ENCODE measurements at places on chromosomes 4 and X. TPM values are rescaled to one million over a fixed set of nuclear protein-coding genes. Genes with fewer than 3 reads are reported as not detected.

DNA sequence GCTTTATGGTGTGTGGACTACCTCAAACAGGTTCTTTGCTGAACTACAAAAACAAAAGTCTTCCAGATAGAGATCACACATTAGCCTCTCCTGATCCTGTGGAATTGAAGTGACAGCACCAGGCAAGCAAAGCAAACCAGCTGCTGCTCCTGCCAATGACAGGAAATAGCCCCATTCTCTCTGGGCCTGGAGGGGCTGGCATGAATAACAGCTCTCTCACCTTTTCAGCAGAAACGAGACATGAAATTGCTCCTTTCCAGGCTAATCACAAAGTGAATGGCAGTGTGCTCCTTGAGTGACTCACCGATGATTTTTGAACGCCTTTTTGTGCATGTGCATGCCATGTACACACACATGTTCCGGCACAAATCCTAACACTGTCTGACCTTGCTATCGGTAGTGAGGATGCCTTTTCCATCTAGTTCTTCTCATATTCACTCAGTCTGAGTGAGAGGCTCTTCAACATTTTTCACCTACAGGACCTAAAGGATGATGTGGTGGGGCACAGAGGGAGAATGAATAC lies 24.4 kb downstream of the MFAP3L start:
- H3K36me3 ChIP-seq: no peaks in the 10 kb centered on the region
- DNase-seq: no peak
- H3K27ac ChIP-seq: no peak overlapping the region
- H3K4me3 ChIP-seq: no peak overlapping the region
- H3K4me1 ChIP-seq: no peaks in the 10 kb centered on the region
- no peaks in the 10 kb centered on the region for H3K27me3 ChIP-seq

DNA sequence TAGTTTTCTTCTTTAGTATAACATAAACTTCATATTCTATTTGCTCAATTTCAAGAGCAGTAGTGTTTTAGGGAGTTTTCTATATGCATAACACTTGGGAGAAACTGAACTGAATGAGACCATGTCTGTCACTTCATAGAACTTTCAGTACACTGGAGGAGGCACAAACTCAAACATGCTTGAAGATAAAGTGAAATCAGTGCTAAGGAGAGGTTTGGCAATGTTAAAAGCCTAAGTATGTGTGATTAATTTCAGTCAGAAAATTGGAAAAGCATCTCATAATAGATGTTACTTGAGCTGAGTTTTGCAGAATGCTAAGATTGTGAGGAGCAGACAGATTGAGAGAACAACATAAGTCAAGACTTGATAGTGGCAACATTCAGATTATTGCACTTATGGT lies 411.2 kb upstream of the HS3ST1 start:
- no peaks in the 10 kb centered on the region for H3K27me3 ChIP-seq
- no peaks in the 10 kb centered on the region for H3K4me1 ChIP-seq
- H3K27ac ChIP-seq: no peak overlapping the region

DNA sequence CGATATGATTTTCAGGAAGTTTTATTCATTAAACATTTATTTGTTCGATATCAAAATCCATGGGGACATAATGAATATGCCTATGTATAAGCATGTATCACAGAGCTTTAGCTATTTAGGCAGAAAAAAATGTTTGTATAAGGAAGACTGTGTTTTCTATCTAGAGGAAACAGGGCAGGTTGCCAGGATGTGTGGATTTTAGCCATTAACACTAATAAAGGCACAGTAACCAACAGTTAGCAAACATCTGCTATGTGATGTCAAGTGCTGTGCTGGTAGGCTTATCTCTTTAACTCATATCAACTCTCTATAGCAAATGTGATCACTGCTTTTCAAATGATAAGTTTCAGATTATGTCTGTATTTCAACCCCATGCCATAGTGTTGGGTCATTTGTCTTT lies 708.9 kb upstream of the HS3ST1 start:
- no peak overlapping the region for H3K4me3 ChIP-seq
- no peak overlapping the region for H3K27ac ChIP-seq
- H3K36me3 ChIP-seq: no peaks in the 10 kb centered on the region
- H3K4me1 ChIP-seq: no peaks in the 10 kb centered on the region

The F8A2 gene
- total RNA-seq: not detected

DNA sequence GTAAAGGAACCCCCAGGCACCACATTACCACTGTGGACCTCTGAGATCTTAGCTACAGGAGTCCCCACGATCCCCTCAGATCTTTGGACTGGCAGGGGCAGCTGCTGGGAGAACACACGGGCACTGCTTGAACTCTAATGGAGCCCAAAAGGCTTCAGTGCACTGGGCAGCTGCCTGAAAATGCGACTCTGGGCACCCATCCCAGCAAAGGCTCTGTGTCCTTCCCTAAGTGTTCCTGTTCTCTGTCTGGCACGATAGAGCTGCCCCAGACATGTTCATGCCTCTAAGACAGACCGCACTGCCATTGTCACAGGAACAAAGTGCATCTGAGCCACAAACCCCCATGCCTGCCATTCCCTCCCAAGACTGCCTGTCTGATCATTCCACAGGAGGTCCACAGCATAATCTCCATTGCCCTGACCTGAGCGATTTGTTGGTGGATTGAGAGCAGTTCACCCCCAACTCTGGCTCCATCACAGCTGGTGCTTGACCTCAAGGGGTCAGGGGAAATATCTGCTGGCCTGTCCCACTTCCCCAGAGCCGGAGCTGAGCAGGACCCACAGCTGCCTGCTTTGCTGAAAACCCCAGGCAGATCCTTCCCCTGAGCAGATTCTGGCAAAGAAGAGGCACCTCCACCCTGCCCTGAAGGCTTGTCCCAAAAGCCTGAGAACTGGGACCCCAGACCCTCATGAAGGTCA lies 436.0 kb upstream of the INTU start:
- no peak overlapping the region for H3K4me3 ChIP-seq
- no peaks in the 10 kb centered on the region for H3K27me3 ChIP-seq
- no peaks in the 10 kb centered on the region for H3K4me1 ChIP-seq
- DNase-seq: no peak
- no peaks in the 10 kb centered on the region for H3K36me3 ChIP-seq

The GPC3 gene
- 0.82 TPM for total RNA-seq

The ZNF595 gene
- total RNA-seq: 0.21 TPM

- no peak overlapping the region for H3K4me3 ChIP-seq
- no peak overlapping the region for H3K27ac ChIP-seq
- H3K36me3 ChIP-seq: no peaks in the 10 kb centered on the region
- DNase-seq: no peak
Measured at GRCh38 chrX:18992829-18993228, 8.9 kb upstream of the PHKA2 start.

DNA sequence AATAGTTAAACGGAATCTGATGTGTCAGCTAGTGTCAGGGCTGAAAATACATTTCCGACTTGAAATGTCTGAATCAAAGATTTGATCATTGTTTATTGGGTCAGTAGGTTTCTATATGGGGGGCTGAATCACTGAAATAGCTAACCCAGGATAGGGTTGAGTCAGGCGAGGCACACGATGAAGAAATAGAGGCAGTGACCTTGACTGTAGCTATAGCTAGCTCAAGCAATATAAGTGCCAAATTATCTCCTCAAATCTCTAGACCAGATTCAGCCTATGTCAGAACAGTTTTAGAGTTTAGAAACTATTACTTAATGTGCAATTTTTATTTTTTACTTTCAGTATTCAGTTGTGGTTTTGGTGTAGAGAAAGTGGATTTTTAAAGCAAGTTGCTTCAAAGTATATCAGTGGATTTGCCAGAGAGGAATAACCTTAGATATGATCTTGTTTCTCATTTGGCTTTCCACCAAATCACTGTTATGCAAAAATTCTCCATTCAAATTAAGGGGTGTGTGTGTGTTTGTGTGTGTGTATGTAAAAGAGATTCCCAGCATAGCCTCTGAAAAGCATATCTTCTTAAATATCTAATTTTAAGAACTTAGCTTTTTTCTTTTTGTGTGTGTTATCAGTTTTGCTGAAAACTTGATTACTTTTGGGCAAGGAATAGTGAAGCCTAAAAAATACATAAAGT lies 100.3 kb upstream of the RPL34 start:
- H3K4me1 ChIP-seq: no peaks in the 10 kb centered on the region
- H3K4me3 ChIP-seq: no peak overlapping the region
- H3K27ac ChIP-seq: no peak overlapping the region
- DNase-seq: no peak

GRCh38 chr4:142567620-142568451 lies 278.3 kb downstream of the INPP4B start:
- no peaks in the 10 kb centered on the region for H3K36me3 ChIP-seq
- DNase-seq: peak; percentile 31
- no peaks in the 10 kb centered on the region for H3K4me1 ChIP-seq
- H3K27me3 ChIP-seq: no peaks in the 10 kb centered on the region
- no peak overlapping the region for H3K4me3 ChIP-seq

DNA sequence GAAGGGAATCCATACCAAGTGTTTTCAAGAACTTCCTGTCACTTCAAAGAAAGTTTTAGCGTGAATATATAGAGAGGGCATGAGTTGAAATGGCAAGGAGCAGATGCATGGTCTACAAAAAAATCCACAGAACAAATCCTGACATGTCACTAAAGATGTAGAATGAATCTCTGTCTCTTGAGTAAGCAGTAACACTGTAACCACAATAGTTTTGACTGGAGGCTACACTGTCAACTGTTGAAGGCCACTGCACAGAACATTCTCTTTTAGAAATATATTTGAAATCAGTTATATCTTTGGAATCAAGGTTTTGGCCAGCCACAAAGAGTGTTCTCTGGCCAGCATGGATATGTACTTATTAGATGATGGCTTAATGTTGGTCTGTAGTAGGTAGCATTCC lies 83.8 kb downstream of the VCX3B start:
- H3K4me1 ChIP-seq: no peaks in the 10 kb centered on the region
- no peak overlapping the region for H3K4me3 ChIP-seq
- H3K36me3 ChIP-seq: no peaks in the 10 kb centered on the region
- DNase-seq: no peak
- H3K27ac ChIP-seq: no peak overlapping the region

GRCh38 chr4:69727426-69727825 lies 33.0 kb downstream of the SULT1B1 start:
- H3K27ac ChIP-seq: no peak overlapping the region
- H3K36me3 ChIP-seq: no peaks in the 10 kb centered on the region
- H3K4me1 ChIP-seq: no peaks in the 10 kb centered on the region
- DNase-seq: no peak
- no peaks in the 10 kb centered on the region for H3K27me3 ChIP-seq

DNA sequence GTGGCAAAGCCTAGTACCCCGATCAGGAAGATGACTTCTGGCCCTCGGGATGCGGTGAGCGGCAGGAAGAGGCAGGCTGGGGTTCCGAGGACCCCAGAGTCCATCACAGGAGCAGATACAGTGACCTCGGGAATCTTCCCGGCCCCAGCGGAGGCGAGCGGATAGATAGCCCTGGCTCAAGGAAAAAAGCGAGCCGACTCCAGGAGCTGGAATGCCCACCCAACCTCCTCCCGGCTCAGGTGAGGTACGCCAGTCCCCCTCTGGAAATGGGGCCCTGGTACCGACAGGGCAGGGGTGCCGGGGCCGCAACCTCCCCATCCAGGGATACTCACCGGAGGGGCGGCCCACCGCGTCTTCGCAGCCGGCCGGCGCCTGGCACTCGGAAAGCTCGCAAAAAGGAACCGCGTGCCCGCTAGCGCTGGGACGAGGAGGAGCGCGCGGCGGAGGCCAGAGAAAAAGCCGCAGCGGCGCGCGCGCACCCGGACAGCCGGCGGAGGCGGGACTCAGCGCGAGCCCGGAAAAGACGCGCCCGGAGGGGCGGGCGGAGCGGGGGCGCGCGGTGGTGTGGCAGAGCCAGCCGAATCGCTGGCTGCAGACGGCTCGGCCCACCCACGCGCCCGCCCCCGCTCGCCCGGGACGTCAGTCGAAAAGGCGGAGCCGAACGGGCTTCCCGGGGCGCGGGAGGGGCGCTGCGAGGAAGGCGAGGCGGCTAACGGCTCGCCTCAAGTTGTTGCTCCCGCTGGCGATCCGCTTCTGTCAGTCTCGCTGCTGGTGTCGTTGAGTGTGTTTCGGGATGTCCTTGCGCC lies at the start of gene ACSL4:
Gene ACSL4, minus strand, starts transcription at position 451 of the 806 bp plus-strand sequence. CDS start 49,894 bp downstream, outside the sequence.
- peak within 1 kb of the TSS; percentile 69 for H3K4me3 ChIP-seq
- H3K4me1 ChIP-seq: no peaks in the 10 kb centered on the region
- H3K27ac ChIP-seq: peak within 1 kb of the TSS; percentile 88

DNA sequence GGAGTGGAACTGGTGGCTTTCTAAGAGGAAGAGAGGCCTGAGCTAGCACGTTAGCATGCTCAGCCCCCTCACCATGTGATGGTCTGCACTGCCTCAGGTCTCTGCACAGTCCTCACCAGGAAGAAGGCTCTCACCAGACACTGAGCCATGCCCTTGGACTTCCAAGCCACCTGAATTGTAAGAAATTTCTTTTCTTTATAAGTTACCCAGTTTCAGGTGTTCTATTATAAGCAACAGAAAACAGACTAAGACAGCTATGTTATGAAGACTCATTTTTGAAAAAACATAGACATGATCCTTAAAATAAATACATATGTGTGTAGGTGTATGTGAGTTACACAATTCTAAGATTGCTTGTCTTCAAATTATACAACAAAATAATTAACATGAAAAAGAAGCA lies 74.7 kb downstream of the CEP44 start:
- no peaks in the 10 kb centered on the region for H3K36me3 ChIP-seq
- H3K27me3 ChIP-seq: no peaks in the 10 kb centered on the region
- H3K27ac ChIP-seq: no peak overlapping the region
- no peak for DNase-seq

DNA sequence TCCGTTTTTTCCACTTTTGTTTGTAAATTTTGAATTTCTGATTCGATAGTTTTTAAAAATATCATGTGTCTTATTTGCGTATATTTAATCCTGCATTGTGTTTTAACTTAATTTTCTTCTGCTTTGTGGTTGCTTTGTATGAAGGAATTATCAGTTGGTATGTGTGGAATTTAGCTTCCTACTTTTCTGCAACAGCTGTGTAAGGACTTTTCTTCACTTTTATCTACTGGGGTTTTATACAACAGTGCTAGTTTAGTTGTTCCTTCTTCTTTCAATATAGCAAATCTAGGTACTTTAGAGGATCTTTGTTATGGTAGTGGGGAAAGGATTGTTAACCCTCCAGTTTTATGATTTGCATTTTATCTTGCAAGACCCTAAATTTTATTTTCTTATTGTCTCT lies 410.3 kb downstream of the CCSER1 start:
- no peaks in the 10 kb centered on the region for H3K4me1 ChIP-seq
- H3K4me3 ChIP-seq: no peak overlapping the region
- H3K27ac ChIP-seq: no peak overlapping the region
- DNase-seq: no peak
- no peaks in the 10 kb centered on the region for H3K27me3 ChIP-seq

GRCh38 chrX:133646719-133647116 lies 231.4 kb upstream of the GPC4 start:
- H3K4me3 ChIP-seq: no peak overlapping the region
- no peak for DNase-seq
- no peaks in the 10 kb centered on the region for H3K36me3 ChIP-seq
- no peaks in the 10 kb centered on the region for H3K27me3 ChIP-seq
- H3K4me1 ChIP-seq: no peaks in the 10 kb centered on the region

DNA sequence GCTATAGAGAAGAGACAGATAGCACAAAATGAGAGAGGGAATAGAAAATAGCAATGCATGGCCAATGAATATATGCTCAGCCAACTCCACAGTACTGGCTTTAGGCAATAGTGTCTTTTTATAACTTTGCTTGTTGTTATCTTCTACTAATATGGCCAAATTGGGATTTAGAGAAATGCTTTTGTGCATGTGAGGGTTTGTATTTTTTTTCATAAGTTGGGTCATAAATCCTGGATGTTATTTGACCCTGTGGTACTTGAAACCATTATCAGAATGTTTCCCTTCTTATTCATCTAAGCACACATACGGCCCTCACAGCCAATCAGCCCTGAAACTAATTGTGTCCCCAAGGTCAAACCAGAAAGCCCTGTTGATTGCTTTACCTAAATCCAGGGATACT lies 35.2 kb upstream of the LPAR4 start:
- H3K36me3 ChIP-seq: no peaks in the 10 kb centered on the region
- DNase-seq: no peak
- no peak overlapping the region for H3K27ac ChIP-seq
- no peak overlapping the region for H3K4me3 ChIP-seq

Measured in GM12878 (cell line).